ENCODE measurements at places on chromosomes 7 and 10. TPM values are rescaled to one million over a fixed set of nuclear protein-coding genes. Genes with fewer than 3 reads are reported as not detected.

GRCh38 chr10:71873582-71874211 is 22.6 kb upstream of the PSAP start:
- H3K27ac ChIP-seq = no peak overlapping the region
- H3K36me3 ChIP-seq = no peaks in the 10 kb centered on the region
- H3K4me3 ChIP-seq = no peak overlapping the region
- peaks cover 9% of the 10 kb centered on the region for H3K4me1 ChIP-seq
- no peaks in the 10 kb centered on the region for H3K27me3 ChIP-seq

DNA sequence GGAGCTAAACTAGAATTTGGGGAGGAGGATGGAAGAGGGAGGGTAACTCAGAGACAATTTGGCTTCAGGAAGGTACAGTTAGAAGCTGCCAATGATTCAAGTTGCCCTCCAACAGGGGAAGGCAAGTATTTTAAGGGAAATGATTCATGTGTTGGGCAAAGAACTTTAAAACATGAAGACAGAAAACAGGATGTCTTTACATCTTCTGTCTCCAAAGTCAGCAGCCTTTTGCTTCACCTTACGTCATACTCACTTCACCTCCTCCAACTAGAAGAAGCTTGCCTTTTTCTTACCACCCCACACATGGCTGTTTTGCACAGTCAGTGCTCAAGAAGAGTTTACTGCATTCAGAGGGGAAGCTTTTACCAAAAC is 36.1 kb downstream of the PPP1R3C start:
- no peaks in the 10 kb centered on the region for H3K4me1 ChIP-seq
- no peaks in the 10 kb centered on the region for H3K27me3 ChIP-seq
- no peak for DNase-seq
- no peak overlapping the region for H3K27ac ChIP-seq
- no peak overlapping the region for H3K4me3 ChIP-seq
- no peaks in the 10 kb centered on the region for H3K36me3 ChIP-seq

- H3K27ac ChIP-seq = no peak overlapping the region
- H3K4me1 ChIP-seq = no peaks in the 10 kb centered on the region
- no peaks in the 10 kb centered on the region for H3K27me3 ChIP-seq
- H3K4me3 ChIP-seq = no peak overlapping the region
Observed at GRCh38 chr10:57952741-57953140, 315.0 kb downstream of the IPMK start.

The PLAU gene
- 16.8 TPM for total RNA-seq

DNA sequence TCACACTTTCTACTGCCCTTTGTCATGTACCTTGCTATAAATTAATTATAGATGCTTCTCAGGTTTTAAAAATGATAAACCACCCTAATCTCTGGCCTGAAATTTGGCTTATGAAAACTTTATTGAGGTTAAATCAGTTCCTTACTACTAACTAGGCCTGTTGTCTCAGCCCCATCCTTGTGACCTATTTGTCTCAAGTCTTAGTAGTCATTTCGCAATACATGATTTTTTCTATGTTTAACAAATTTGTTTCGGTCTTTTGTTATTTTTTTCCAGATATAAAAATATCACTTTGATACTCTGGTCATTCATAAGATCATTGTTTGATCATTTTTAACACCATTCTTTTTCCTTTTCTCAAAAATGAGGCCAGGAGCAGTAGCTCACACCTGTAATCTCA is 411.6 kb downstream of the GFRA1 start:
- no peaks in the 10 kb centered on the region for H3K4me1 ChIP-seq
- H3K27me3 ChIP-seq = no peaks in the 10 kb centered on the region
- no peak overlapping the region for H3K4me3 ChIP-seq

The VWC2 gene
- total RNA-seq = 0.23 TPM
